ENCODE measurements at places on chromosomes 7 and 10. TPM values are rescaled to one million over a fixed set of nuclear protein-coding genes. Genes with fewer than 3 reads are reported as not detected.
A peak's percentile ranks its signal among the peaks of the same experiment; 100 is the strongest.

GRCh38 chr7:94449151-94449725 lies 54.5 kb downstream of the COL1A2 start:
- DNase-seq: no peak

GRCh38 chr10:95170790-95171189 lies 23.2 kb upstream of the ACSM6 start:
- no peak for DNase-seq

DNA sequence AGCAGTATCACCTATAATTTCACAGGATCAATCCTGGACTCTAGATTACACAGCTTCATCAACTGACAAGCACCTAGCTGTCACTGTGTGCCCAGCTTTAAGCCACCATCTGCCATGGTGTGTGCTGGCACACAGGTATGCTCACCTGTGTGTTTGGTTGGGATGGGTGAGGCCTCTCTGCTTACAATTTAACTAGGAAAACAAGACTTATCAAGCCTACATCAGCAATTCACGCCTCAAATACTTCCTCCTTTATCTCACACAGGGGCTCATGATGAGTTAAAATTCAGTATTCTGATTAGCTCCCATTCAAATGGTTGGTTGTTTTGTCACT lies 608.2 kb downstream of the PARD3 start:
- DNase-seq: no peak

DNA sequence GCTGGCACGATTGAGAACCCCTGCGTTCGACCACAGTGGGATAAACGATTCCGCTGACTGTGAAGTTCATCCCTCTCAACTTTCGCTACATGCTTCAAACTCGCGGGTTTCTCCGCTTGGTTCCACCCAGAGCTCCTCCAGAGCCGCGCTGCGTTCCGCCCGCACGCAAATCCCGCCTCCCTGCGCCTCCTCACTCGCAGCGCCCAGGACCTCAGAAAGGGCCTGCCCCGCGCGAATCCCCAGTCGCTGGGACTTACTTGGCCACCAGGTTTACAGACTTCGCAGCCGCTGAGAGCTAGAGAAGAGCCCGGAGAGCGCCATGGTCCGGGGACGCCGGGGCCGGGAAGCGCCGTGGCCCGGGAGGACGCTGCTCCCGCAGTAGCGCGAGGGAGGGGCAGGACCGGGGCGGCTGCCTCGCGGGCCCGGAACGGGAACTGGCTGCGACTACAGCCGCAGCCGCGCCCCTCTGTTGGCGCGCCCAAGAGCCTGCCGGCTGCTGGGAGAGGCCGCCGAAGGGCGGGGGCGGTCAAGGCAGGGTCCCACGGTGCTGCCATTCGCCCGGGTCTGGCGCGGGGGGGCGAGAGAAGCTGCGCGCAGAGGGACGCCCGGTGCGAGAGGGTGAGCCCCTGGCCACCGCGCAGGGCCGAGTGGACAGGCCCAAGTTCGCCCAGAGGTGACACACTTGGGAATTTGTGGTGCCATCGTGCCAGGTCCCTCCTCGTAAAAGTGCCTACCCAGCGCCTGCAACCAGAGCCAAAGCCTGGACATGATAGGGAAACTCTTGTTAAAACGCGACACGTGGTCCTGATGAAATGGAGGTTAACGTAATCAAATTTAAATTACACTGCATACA lies at the start of gene NOD1:
Gene NOD1 (minus strand): TSS at position 436 of the 853 bp plus-strand sequence. CDS start 21,863 bp downstream, outside the sequence.
- peak; percentile 72 for DNase-seq

Gene ADK
- 105 TPM for total RNA-seq
